Stimulated activated CD8-positive, alpha-beta memory T cell treated with anti-CD3 and anti-CD28 coated beads, Interleukin-4, amount 100 ng/mL, for 4 hours (primary cell): ENCODE measurements at places on chromosomes 16 and 17.

DNA sequence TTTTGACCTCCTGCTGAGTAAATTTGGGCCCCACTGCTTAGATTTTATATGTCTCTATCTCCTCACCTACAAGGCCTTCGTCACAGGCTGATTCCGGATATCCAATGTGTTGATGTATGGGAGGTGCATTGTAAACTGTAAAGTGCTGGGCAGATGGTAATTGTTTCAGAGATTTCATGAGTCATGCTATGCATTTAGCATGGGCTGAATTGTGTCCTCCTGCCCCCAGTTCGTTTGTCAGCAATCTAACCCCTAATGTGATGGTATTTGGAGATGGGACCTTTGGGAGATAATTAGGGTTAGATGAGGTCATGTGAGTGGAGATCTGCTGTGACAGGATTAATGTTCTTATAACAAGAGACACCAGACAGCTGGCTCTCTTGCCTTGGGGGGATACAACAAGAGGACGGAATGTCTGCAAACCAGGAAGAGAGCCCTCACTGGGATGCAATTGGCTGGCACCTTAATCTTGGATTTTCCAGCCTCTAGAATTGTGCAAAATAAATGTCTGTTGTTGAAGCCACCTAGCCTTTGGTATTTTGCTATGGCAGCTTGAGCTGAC is 101.8 kb upstream of the NLRP1 start:
- no peak for DNase-seq

- DNase-seq, result no peak
These were observed 8.6 kb downstream of the C16orf90 start for GRCh38 chr16:3486506-3487215.

DNA sequence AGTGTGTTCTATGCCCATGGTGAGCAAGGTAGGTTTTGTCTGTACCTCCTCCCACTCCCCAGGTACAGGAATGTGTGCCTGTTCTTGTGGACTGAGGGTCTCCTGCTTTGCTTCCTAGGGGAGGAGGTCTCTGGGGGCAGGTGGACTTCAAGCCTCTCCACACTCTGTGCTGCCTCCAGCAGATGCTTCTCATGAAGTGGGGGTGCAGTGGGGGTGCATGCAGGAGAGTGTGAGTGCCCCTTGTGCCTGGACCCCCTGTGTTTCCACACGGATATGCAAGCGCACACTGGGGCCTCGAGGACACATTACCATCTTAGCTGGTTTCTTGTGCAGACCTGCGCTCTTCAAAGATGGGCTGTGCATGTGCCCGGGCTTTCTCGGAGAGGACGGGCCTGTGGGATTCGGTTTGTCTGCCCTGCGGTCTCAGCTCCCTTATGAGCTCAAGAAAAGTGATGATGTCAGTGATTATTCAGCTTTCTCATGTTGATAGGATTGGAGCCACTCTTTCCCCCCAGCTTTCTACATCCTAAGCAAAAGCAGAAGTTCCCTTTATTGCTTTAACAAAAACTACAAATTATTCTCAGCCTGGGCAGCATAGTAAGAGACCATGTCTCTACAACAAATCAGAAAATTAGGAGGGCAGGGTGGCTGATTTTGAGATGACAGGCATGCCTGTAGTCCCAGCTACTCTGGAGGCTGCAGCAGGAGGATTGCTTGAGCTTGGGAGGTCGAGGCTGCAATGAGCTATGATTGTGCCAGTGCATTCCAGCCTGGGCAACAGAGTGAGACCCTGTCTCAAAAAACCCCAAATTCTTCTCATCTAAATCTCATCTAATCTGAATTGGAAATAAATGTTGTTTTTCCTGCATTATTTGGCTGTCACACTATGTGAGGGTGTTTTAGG is 86.8 kb downstream of the RPTOR start:
- DNase-seq, result no peak

- DNase-seq, result no peak
These were observed 17.9 kb downstream of the SNX29 start for GRCh38 chr16:11994143-11995119.

DNA sequence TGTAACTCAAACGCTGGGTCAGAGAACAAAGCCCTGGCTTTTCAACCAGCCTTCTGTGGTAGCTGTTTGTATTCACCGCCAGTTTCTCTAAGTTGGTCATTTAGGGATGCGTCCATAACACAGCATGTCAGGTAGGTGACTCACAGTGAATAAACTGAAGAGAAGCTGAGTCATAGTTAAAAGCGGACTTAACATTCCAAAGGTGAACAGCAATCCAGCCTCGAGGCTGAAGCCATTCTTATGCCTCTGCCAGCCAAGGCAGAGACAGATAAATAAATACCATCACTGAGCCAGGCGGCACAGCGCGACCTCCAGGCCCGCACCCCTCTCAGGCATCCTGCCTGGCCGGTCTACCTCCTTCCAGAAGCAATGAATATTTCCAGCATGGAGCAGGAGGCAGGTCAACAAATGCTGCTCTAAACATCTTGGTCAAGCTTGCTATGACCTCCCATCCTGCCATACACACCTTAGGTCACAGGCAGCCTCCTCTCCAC is 12.4 kb upstream of the CACNG4 start:
- DNase-seq, result no peak

GRCh38 chr17:28076144-28076543 is 33.7 kb downstream of the NLK start:
- no peak for DNase-seq
